ENCODE measurements at places on chromosomes 7 and 10.

DNA sequence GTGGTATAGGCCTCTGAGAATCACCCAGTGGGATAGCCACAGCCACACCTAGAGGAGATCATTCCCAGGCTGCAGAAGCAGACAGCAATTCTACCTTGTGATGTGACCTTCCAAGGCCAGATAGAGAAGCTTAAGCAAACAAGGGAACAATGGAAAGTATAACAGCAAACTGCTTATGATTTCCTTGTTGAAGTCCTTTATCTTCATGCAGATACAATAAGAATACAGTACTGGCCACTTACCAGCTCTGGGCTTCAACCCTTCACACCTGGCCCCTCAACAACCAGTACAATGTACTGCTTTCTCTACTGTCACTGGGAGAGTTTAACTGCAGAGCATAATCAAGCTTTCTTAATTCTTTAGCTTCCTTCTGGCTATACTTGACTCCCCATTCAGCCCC is 22.6 kb upstream of the DDX50 start:
- no peak for DNase-seq

DNA sequence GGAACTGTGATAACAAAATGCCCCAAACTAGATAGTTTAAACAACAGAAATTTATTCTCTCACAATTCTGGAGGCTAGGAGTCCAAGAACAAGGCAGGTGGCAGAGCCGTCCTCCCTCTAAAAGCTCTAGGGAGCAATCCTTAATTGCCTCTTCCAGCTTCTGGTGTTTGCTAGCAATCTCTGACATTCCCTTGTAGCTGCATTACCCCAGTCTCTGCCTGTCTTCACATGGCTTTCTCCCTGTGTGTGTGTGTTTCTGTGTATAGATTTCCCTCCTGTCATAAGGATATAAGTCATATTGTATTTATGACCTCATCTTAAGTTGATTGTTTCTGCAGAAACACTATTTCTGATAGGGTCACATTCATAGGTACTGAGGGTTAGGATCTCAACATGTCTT is 177.5 kb downstream of the WNT2 start:
- no peak for DNase-seq

- no peak for DNase-seq
These were observed 10.4 kb upstream of the ZNF485 start for GRCh38 chr10:43595739-43596298.

DNA sequence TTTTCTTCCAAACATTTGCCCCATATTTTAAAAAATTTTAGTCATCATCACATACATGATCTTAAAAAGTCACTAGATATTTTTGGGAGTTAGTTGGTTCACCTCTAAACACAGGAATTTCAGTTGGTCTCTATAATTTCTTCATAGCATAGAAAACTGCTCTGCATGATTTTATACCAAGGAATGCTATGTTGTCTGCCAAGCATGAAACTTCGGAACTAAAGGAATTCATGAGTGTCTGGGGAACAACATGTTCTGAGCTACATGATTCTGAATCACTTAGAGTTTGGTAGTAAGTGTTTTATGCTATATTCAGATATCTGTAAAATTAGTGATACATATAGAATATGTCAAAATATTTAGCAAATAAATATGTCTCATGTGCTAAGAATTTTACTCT is 957.8 kb downstream of the GATA3 start:
- DNase-seq = no peak

GRCh38 chr10:103281753-103282152 is 4.8 kb downstream of the INA start:
- DNase-seq = no peak

GRCh38 chr7:104328296-104328969 is at the start of gene LHFPL3:
Gene LHFPL3 (plus strand): TSS chr7:104328603.
- DNase-seq = no peak
